ENCODE measurements at places on chromosomes 4 and X.

DNA sequence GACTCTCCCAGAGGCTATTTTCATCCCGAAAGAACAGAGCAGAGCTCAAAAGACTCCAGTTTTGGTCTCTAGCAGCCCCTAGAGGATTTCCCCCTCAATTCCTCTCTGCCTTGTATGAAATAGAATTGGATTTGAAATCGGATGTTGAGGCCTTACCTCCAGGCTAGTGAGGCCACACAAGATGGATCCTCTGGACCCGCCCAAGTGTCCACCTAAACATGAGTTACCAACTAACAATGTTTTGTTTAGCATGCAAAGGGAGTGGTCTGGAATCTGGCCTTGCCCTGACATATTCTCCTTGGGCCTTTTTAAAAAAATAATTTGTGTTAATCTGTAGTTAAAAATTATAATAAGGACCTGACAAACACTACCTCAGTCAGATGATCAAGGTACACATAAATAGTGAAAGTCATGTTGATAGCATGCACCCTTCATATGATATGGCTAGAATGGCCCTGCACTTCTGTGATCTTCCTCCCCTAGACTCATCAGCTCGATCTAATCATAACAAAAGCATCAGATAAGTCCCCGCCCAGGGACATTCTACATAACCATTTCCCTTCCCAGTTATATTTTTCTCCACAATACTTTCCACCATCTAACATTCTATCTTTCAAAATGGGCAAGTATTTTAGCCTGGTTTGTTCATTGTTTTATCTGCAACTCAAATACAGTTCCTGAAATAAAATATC lies 6.5 kb downstream of the TLR8 start:
- no peak for DNase-seq

DNA sequence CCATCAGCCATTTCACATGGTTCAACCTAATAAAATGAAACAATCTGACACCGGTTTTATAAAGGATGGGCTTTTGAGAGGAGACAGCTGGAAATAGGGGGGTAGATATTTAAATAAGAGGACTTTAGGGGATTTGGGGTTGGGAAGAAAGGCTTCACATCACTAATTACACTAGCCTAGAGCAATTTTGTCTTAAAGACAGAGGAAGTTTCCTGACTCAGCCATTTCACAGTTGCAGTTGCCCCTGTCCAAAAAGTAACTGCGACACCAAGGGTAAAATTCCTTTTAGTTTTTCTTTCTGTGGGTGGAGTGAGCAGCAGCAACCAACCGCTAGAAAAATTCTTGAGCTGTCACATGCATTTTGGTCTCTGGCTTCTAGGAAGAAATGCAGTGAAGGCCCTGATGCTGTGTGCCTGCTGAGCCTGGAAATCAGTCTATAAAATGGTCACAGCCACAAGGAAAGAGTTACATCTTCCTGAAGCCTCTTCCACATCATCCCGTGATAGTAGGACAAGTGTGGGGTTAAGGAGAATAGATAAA lies 233.6 kb downstream of the ZNF674 start:
- DNase-seq: no peak

GRCh38 chr4:152045449-152045806 lies 284.6 kb upstream of the GATB start:
- no peak for DNase-seq

DNA sequence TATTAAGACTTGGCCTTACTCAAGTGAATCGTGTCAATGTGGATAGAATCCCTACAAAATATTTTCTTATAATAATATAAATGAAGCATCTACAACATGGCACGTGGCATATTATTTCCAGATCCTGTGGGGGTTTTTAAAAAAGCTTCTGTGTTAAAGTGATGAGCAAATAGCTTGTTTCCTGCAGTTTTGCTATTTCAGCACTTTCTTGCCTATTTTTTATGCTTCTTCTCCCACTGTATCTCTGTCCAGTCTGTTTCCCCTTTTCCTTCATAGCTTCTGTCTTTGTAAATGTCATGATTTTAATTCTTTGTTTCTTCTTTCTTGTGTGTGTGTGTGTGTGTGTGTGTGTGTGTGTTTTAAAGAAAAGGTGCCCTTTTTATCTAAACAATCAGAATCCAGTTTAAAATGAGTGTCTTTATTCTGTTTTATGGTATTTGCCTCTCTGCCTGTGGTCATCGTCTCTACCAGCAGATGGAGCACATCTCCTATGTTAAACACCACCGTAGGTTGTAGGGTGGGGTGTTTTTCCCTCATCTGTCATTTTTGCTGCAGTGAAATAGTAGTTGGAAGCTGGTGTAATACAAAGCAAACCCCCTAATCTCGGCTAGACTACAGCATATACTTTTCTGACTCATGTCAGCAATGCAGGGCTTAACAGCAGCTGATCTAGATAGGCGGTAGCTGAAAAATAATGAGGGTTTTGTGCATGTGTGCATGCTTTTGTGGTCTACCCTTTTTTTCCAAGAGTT lies 33.1 kb downstream of the FTHL17 start:
- no peak for DNase-seq

DNA sequence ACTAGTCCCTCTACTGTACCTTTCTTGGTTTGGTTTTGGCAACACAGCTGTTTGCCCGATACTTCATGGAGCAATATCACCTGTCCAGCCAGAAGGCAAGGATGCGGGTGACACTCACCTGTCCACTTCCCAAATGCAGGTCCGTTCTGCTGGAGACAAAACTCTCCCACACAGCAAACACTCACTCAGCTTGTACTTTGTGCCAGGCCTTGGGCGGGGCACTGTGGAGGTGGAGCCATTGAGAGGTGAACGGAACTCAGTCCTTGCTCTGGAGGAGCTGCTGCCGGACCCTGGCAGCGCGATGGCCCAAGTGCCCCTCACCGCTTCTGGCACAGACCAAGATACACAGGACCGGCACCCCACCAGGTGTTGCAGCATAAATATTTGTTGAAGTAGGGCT lies 15.3 kb upstream of the HMGB3 start:
- DNase-seq: no peak

GRCh38 chr4:161393602-161394001 lies 770.2 kb downstream of the FSTL5 start:
- no peak for DNase-seq

DNA sequence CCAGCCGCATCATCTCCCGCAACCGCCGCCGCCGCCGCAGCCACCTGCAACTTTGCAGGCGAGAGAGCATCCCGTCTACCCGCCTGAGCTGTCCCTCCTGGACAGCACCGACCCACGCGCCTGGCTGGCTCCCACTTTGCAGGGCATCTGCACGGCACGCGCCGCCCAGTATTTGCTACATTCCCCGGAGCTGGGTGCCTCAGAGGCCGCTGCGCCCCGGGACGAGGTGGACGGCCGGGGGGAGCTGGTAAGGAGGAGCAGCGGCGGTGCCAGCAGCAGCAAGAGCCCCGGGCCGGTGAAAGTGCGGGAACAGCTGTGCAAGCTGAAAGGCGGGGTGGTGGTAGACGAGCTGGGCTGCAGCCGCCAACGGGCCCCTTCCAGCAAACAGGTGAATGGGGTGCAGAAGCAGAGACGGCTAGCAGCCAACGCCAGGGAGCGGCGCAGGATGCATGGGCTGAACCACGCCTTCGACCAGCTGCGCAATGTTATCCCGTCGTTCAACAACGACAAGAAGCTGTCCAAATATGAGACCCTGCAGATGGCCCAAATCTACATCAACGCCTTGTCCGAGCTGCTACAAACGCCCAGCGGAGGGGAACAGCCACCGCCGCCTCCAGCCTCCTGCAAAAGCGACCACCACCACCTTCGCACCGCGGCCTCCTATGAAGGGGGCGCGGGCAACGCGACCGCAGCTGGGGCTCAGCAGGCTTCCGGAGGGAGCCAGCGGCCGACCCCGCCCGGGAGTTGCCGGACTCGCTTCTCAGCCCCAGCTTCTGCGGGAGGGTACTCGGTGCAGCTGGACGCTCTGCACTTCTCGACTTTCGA lies 654 bp downstream of the ATOH1 start:
- no peak for DNase-seq

DNA sequence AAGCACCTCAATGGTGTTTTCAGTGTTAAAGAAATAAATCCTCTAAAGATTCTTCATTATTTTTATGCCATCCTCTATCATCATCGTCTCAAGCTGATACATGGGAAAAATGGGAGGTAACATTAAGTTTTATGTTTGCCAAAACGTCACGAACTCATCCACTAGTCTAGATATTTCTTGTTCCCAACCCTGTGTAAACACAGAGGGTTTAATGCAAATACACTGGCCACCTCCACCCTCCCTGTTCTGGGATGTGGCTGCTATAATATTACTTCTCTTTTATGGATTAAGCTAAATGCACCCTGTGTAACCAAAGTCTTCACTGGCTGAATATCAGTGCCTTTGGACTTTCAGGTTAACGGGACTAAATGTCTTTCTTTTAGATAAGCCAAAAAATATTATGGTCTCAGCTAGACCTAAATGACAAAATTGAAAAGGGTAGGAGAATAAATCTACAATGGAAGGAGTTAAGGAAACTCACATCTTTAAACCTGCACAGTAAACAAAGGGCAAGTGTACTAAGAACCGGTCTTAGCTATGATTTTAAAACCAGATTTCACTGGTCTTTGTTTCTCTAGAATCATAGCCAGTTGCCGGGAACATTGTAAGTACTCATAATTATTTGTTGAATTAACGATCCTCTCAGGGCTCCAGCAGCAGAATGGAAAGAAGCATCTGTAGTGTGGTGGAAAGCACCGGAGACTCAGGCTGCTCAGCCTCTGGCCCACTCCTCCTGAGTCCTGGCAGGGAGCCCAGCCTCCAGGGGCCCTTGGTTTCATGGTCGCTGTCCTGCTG lies 103.5 kb upstream of the NOCT start:
- DNase-seq: no peak

GRCh38 chr4:7021930-7022664 lies 21.1 kb upstream of the TADA2B start:
- no peak for DNase-seq

GRCh38 chr4:139562067-139562684 lies 6.2 kb upstream of the SETD7 start:
- no peak for DNase-seq

DNA sequence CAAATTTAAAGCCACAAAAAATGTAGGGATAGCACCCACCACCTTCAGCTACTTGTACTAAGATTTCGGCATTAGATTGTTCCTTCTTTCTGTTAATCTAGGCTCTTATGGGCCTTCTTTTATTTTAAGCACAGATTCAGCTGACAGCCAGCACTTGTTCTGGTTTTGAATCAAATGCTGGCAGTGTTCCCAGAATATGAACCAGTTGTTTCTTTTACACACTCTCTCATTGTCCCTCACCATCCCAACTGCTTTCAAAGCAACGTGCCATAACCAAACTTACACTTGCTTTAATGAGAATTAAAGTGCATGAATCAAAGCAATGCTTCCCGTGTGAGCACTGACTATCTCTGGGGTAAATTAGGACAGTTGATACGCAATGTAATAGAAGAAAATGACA lies 744.5 kb upstream of the FAM241A start:
- no peak for DNase-seq

DNA sequence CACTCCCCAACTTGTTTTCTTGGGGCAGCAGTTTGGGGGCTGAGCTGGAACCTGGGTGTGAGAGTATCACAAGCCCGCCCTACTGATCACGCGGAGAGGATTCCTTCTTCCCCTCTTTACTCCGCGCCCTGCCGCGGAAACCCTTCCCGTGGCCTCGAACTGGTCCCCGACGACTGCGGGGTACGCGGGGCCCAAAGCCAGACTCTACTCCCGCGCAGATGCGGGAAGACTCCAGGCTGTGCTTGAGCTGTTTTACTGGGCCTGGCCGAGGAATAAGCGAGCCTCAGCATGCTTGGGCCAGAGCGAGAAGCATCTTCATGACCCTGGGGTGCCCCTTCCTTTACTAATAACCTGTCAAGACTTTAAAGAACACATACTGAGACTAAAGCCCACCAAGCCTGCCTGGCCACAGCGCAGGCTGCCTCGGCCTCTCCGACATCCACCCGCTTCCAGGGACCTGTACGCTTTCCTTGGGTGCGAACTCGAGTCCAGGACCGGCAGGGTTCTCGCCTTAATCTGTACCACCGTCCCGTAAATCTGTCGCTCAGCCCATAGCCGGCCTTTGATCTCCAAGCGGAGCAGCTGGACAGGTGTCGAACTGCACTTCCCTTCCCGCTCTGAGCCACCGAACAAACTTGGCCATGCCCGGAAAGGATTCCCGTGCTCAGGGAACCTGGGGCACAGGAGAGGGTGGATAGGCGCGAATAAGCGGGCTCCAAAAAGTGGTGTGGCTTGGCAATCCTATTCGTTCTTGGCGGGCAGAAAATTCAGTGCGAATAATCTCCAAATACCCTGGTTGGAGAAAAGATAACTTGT lies 55.0 kb upstream of the TMEM33 start:
- DNase-seq: no peak

DNA sequence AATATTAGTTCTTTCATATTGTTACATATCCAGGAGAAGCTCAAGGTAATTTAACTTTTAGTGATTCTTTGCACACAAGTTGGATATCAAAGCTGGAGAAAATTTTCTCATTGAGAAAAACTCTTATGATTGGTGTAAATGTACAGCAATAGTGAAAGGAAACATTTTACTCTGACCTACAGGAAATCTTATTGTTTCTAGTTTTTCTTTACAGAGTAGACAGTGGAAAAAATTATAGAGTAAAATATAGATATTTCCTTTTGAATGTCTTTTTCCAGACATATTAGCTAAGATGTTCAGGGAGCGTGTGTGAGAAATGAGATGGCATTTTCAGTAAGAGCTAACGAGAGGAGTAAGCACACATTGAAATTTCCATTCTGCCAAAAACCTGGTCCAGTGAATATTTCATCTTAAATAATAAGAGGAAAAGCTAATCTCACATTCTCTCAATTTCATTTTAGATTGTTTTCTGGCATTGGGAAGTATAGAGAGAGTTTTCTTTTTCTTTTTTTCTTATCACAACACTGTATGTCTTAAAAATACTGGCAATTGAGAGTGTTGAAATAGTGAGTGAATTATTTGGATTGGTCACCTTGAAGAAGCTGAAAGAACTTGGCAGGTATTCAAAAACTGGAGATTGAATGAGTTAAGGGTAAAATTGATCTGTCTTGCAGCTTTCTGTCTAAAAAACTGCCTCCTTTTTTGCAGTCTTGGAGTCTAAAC lies 15.6 kb upstream of the ATP8A1 start:
- DNase-seq: no peak

DNA sequence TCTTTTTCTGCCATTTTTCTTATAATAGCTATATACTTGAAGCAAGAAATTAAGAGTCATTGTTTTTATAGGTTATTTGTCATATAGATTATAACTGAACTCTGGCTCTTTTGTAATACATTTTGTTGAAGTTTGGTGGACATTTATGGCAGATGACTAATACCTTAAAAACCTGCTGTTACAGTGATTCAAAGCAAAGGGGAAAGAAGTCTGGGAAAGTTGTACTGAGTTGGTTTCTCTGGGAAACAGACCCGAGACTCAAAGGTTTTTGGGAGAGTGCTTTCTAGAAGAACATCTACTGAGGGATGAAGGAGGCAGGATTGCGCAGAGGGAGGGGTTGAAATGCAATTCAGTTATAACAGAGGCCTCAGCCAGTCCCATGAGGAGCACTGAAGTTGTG lies 35.9 kb downstream of the NAP1L5 start:
- no peak for DNase-seq

DNA sequence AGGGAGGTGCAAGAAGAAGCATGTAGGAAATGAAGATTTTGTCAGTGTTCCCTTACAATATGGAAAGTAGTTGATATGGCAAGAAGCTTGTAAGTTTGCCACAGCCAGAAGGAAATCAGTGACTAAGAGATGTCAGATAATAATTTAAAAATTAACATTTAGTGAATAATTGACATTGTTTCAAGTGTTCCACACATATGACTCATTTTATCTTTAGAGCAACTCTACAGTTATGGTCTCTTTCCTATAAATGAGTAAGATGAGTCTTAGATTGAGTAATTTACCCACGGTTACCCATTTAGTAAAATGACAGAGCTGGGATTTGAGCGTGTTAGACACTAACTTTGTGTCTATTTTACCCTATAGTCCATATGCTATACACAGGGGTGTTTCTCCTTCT lies 300.3 kb upstream of the IRS4 start:
- DNase-seq: no peak

GRCh38 chr4:150173432-150173861 lies 95.2 kb downstream of the DCLK2 start:
- DNase-seq: no peak
